Stimulated activated CD4-positive, alpha-beta T cell treated with anti-CD3 and anti-CD28 coated beads, Interleukin-4, amount 100 ng/mL, for 4 hours (primary cell): ENCODE measurements at places on chromosomes 4 and X.

- no peak for DNase-seq
Measured at GRCh38 chrX:97858592-97858991, 974.9 kb downstream of the RPA4 start.

GRCh38 chr4:137474711-137475301, 57.5 kb downstream of the PCDH18 start:
- no peak for DNase-seq

DNA sequence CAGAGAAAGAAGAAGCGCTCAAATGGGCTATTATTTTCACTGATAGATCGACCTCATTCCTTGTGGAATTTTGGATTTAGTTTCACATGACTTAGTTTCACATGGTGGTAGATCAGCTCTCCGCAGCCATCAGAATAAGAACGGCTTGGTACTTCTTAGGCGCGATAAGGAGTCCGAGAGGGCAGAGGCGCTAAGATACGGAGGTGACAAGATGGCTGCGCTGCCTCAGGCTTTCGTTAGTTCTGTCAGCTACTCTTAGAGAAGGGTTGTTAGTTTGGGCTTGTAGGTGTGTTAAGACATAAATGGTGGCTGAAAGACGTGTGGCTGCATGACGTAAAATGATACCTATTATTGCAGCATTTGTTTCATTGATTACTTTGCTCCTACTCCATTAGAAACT, 169.1 kb downstream of the UNC5C start:
- DNase-seq: no peak

GRCh38 chr4:185833055-185833598, 21.1 kb upstream of the SORBS2 start:
- no peak for DNase-seq

DNA sequence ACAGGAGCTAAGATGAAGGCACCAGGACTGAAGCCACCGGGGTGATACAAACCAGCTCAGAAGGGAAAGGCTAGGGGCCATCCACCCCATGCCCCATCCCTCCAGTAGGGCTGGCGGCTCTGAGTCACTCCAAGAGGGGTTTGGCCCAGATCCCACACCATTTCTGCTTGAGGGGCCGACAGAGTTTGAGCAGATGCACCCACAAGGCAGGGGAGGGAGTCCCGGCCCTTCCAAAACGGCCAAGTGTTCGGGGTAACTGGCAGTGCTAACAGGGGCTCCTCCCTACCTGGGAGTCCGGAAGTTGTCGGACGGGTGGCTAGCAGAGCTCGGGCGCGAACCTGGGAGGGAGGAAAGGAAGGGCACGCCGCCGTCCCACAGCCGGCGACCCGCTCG, 412 bp downstream of the SLC10A3 start:
- no peak for DNase-seq

- DNase-seq: no peak
Measured at GRCh38 chrX:139949703-139950102, 15.6 kb downstream of the CXorf66 start.

GRCh38 chrX:29662101-29662500, 553.3 kb upstream of the MAGEB2 start:
- DNase-seq: no peak

- no peak for DNase-seq
Measured at GRCh38 chr4:154368060-154368459, 123.5 kb downstream of the DCHS2 start.

- DNase-seq: no peak
Measured at GRCh38 chr4:89439533-89439932, 131.9 kb upstream of the GPRIN3 start.
